Stimulated activated CD8-positive, alpha-beta memory T cell treated with anti-CD3 and anti-CD28 coated beads, Interleukin-7, amount 100 ng/mL, for 24 hours (primary cell): ENCODE measurements at places on chromosomes 4 and X.

DNA sequence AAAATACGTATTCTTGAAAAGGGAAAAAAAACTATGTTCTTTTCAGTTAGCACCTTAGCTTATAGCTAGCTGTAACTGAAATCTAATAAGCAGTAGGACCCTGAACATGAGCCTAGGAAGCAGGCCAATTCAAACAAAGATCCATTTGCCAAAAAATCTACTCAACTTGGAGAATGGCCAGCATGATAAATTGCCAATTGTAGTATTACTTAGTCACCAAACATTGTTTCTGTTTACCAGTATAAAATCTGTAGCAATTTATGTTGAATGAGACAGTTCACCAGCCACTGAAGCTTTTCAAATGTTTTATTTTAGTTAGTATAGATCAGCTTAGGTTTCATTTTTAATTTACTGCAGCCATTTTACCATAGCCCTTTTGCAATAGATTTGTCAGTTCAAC, 323.6 kb upstream of the DIPK2B start:
- DNase-seq: no peak

DNA sequence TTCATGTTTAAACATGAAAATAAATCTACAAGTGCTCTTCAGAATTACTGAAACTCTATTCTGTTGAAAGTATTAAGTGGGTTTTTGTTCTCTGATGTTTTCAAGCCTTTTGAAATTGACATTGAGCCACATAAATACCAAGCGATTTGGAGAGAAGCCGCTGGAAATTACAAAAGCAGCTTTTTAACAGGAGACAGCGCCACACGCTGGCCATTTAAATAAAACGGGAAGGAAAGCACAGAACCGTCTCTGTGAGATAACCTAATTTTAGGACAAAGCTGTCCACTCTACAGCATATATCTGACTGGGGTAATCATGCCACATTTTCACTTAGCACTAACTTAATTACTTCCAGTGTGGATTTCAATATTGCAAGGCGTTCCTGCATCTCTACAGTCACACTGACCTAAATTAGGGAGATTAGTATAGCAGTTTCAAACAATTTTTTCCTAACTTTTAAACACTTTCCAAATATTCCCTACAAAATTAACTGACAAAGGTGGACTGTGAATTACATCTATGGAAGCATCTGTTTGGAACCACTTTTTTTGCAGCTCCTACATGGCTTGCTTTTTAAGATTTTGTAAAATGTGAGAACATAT, 6.8 kb upstream of the ANOS1 start:
- DNase-seq: no peak

GRCh38 chr4:81650606-81651242, 179.0 kb upstream of the RASGEF1B start:
- no peak for DNase-seq

DNA sequence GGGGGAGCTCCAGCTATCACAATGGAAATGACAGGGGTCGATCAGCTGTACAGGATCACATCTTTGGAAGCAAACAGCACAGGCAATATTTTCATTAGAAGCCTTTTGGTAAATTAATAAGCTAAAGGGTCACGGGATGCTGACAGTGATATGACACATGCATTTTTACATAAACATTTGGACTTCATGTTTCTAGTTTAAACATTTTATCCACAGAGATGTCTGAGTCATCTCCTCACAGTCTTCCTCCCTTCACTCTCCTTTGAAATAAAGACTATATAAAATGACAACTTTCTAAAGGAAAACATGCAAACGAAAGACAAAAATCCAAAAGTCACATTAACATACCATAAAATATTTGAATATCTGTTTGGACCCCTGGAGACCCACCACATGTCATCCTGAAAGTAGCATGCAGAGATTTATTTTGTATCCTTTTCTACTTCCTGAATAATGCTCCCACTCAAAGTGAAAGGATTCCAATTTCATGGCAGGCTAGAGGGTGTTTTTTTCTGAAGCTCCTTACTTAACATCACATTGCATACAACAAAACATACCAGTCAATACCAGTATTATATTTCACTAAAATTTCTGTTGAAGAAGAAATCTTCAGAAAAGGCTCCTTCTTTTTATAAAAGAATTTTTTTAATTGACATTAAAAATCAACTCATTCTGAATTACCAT, 200.1 kb upstream of the PPARGC1A start:
- DNase-seq: no peak

DNA sequence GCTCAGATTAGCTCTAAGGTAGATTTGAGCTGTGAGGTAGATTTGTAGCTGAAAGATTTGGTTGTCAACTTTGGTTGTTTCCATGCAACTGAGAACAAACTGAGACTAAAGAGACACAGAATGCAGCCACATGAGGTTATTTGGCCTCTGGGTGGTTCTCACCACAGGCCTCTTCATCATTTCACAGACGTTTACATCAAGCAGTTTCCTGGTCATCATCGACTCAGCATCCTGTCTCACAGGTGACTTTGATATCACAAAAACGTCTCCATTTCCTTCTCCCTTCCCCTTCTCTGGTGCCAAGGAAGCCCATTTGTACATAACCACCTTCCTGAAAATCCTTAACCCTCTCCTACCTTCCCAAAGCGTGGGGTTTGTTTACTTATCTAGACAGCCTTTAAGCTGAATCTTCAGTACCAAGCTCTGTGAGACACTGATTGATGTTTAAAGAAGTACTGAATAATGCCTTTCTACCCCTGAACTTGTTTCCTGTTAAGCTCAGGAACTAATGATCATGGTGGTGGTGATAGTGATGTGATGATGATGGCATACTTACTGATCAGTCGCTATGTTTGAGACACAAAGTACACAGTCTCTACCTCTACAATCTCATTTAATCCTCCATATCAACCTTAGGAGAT, 81.9 kb downstream of the FAM114A1 start:
- DNase-seq: no peak

GRCh38 chrX:21723084-21723483, 34.8 kb downstream of the SMPX start:
- no peak for DNase-seq

- no peak for DNase-seq
Observed at GRCh38 chr4:39888541-39888940, 89.2 kb downstream of the PDS5A start.

- no peak for DNase-seq
Observed at GRCh38 chr4:8039290-8039689, 99.6 kb upstream of the AFAP1 start.

- peak; percentile 63 for DNase-seq
Observed at GRCh38 chrX:24054182-24055042, at the start of gene EIF2S3. Gene EIF2S3 (plus strand): TSS chrX:24054956. CDS start chrX:24054969, 13 bp downstream.

GRCh38 chrX:47568656-47569295, 7.8 kb downstream of the ARAF start:
- no peak for DNase-seq

DNA sequence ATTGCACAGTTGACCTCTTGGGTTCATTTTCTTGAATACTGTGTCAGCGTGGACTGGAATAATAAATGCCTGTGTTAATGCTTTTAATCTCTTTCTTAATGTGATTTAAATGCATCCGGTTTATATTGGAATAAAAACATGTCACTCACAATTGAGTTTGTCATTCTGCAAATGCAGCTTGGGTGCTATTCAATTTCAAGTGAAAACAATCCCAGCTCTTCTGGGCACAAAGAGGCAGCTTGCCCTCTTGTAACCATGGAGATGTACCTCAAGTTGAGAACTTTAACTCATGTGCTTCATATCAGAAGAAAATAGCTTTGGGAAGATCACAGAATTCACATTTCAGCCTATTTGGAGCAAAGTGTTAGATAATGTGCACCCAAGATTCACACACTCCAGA, 355.7 kb upstream of the GNPDA2 start:
- DNase-seq: no peak

- DNase-seq: no peak
Observed at GRCh38 chr4:3829211-3829955, 63.2 kb downstream of the ADRA2C start.

GRCh38 chrX:103376979-103377324, 614 bp downstream of the BEX3 start:
- no peak for DNase-seq

DNA sequence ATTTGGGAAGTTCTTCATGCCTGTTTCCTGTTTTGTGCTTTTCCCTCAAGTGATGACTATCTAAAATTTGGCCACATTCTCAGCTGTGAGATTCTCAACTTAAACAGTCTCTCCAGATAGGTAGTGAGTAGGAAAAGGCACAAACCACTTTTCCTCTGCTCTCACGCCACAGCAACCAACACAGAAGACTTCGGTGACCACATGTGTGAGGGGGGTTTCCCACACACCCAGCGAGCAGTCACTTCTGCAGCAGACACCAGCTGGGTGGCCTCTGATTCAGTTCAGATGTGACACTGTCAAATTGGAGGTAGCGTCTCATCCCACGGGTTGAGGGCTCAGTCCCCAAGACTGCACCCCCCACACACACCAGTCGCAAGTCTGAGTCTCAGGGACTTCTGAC, 25.1 kb upstream of the CLDN34 start:
- DNase-seq: peak; percentile 21

- no peak for DNase-seq
Observed at GRCh38 chr4:47615385-47615784, 130.3 kb downstream of the ATP10D start.

DNA sequence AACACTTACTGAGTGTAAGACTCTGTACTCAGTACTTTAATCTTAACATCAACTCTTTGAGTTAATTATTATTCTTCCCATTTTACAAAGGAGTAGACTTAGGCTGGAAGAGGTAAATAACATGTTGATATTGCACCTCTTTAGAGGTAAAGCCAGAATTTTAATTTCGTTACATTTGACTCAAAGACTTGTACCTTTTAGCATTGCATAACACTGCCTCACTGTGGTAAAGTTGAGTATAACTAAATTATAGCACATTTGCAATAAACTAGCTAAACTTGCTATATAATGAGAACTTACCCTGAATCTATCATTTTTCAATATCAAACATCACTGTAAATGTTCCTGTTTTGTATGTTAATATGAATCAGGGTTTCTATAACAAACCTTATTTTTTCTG, 218.5 kb downstream of the PRR32 start:
- no peak for DNase-seq

- DNase-seq: no peak
Observed at GRCh38 chr4:142356118-142356759, 489.9 kb downstream of the INPP4B start.

- DNase-seq: no peak
Observed at GRCh38 chrX:13066391-13066790, 22.0 kb upstream of the FAM9C start.

DNA sequence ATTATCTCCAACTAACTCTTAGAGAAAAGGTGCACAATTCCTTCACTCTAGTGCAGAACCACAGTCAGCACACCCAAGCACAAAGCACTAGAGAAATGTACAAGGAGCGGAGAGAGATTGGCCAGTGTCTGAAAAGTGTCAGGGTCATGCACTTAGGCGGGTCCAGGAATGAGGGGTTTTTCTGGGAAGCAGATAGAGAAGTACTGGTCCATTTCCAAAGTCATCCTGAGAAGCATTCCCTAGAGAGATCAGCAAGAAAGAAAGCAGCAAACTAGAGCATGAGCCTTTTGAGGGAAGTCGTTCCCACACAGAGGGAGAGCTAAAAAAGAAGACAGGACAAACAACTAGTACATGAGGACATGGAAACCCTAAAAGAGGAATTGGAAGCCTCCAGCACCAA, 168.1 kb upstream of the MAP3K15 start:
- no peak for DNase-seq

DNA sequence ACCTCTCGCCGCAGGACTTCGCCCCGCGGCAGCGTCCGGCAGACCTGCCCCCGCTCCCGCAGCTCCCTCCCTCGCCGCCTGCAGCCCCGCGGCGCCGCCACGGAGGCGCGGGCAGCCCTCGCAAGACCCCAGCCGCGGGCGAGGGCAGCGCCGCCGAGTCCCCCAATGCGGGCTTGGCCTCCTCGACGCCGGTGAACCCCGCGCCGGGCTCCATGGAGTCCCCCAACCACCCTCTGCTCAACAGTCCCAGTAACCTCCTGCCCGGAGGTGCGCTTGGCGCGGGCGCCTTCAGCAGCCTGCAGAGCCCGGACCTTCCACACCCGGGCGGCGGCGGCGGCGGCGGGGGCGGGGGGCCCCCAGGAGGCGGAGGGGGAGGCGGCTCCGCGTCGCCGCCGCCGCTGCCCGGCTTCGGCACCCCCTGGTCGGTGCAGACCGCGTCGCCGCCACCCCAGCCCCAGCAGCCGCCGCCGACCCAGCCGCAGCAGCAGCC, 1.2 kb downstream of the CPEB2 start:
- DNase-seq: peak; percentile 27

DNA sequence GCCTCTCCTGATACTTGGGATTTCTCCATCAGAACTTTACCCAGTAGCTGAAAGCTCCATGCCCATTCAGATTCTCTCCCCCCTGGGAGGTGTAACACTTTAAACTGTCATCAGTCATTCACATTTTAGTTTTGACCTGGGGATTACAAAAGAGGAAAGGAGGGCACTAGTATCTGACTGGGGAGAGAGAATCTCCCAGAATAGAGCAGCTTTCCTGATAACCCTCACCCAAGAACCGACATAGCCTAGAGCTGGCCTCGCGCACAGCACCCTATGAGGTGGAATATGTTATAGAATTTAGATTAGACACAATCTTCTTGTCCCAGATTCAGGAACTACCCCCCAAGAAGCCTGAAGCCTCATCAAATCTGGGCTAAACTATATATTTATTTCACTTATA, 950.2 kb upstream of the TENM3 start:
- no peak for DNase-seq

- DNase-seq: no peak
Observed at GRCh38 chrX:41507919-41508318, 60.8 kb downstream of the NYX start.

- DNase-seq: no peak
Observed at GRCh38 chr4:110484767-110485166, 8.8 kb downstream of the ENPEP start.

GRCh38 chr4:67743194-67743593, 11.0 kb downstream of the GNRHR start:
- no peak for DNase-seq

DNA sequence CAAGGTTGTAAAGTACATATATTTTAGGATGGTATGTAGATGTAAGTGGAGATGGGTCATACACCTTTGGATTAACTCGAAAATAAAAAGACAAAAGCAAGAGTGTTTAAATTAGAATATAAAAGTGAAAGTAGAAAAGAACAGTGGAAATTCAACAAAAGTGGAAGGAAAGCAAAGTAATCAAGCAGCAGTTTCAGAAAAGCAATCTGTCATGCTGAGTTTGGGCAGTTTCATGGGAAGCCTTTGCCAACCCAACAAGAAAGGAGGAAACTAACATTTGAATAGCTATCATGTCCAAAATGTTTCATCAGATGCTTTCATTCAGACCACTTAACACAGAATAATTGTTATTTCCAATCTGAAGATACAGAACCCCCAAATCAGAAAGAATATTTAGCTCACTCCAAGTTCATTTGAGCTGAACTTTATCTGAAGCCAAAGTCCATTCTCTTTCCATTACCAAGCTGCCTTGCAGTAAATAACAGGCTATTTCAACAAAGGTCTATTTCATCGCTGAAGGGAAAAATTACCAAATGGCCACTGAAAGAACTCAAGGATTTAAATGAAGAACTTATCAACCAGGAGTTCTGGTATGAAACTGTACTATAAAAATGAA, 1.8 kb upstream of the EXOSC9 start:
- DNase-seq: no peak

GRCh38 chr4:110172972-110173371, 25.4 kb downstream of the ELOVL6 start:
- DNase-seq: no peak

GRCh38 chr4:58809948-58810347, 1699.8 kb upstream of the IGFBP7 start:
- DNase-seq: no peak

GRCh38 chrX:29531336-29531735, 684.0 kb upstream of the MAGEB2 start:
- no peak for DNase-seq

GRCh38 chr4:103429283-103429682, 231.1 kb upstream of the CENPE start:
- no peak for DNase-seq
